KG1 (cell line): ENCODE measurements at places on chromosomes 4 and X.

GRCh38 chrX:69060631-69061408 is 104.4 kb downstream of the PJA1 start:
- no peak for DNase-seq

GRCh38 chr4:38082021-38082420 is 121.8 kb downstream of the PTTG2 start:
- no peak for DNase-seq

DNA sequence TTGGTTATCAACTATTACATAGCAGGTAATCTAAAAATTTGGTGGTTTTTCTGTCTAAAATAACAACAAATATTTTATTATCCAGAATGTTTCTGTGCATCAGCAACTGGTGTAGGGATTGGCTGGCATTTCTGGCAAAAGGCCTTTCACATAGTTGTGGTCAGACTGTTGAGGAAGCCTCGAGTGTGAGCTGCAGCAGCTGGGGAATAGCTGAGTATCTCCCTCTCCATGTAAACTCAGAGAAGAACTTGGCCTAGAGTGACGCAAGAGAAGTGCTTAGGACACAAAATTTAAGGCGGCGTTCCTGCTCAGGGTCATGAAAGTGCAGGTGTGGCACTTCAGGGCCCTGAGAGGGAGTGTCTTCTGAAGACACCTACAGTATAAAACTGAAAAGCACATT is 558.9 kb downstream of the SPOCK3 start:
- DNase-seq: no peak

- DNase-seq: no peak
These were observed 357.2 kb upstream of the GATB start for GRCh38 chr4:152117933-152118507.

- no peak for DNase-seq
These were observed 2.7 kb downstream of the PCDH10 start for GRCh38 chr4:133151691-133152329.

DNA sequence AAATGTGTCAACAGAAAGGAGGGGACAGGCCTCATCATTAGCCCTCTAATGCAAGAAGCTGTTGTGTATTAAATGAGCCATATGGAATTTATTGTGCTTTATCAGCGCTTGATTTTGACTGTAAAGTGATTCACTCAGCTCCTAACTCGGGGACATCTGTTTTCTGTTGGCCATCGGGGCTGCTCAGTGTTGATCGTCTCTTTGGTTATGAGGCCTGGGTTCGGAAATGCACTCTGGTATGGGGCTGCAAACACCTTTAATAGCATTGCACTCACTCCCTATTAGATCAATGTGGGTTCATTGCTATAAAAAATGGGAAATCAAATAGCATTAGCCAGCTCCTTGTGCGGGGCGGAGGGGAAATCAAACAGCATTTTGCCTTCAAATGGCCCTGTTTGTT is 6.4 kb downstream of the ARX start:
- DNase-seq: no peak

GRCh38 chr4:11632483-11632882 is 203.8 kb upstream of the HS3ST1 start:
- no peak for DNase-seq

GRCh38 chrX:150547375-150548115 is 20.9 kb upstream of the MTM1 start:
- DNase-seq: no peak

DNA sequence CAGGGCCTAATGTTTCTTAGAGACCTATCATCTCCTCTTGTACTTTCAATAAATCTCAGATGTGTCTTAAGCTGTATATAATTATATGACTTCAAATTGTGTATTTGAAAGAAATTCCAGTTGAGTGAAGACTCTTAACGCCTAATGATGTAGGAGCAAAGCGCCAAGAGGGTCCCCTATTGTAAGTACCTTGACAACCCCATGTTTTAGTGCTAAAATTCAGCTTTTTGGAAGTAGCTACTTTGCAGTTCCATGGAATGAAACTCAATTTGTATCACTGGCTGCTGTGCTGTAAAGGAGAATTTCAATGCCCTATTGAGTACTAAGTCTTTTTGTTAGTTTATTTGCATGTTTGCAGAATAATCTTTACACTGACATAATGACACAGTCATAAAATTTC is 1826.6 kb upstream of the AGA start:
- DNase-seq: no peak

DNA sequence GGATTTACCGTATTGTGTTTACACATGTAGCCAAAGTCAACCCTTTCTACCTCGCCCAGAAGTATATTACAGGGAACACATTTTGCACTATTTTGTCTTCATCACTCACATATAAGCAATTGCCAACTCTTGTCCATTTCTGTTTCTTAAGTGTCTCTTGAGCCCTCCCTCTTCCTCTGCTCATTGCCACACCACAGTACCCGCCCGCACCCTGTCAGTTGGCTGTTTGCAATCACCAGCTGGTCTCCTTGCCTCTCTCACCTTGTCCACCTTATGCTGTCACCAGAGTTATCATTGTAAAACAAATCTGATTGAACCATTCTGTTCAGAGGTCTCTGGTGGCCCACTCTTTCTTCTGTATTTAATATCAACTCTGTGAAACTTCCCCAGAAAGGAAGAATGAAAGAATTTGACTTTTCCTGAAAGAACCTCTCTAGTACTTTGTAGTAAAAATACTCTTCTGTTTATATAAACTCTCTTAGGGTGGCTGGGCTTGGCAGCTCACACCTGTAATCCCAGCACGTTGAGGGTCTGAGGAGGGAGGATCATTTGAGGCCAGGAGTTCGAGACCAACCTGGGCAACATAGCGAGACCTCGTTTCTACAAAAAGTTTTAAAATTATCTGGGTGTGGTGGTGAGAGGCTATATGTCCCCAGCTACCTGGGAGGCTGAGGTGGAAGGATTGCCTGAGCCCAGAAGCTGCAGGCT is 50.2 kb downstream of the ING2 start:
- no peak for DNase-seq

DNA sequence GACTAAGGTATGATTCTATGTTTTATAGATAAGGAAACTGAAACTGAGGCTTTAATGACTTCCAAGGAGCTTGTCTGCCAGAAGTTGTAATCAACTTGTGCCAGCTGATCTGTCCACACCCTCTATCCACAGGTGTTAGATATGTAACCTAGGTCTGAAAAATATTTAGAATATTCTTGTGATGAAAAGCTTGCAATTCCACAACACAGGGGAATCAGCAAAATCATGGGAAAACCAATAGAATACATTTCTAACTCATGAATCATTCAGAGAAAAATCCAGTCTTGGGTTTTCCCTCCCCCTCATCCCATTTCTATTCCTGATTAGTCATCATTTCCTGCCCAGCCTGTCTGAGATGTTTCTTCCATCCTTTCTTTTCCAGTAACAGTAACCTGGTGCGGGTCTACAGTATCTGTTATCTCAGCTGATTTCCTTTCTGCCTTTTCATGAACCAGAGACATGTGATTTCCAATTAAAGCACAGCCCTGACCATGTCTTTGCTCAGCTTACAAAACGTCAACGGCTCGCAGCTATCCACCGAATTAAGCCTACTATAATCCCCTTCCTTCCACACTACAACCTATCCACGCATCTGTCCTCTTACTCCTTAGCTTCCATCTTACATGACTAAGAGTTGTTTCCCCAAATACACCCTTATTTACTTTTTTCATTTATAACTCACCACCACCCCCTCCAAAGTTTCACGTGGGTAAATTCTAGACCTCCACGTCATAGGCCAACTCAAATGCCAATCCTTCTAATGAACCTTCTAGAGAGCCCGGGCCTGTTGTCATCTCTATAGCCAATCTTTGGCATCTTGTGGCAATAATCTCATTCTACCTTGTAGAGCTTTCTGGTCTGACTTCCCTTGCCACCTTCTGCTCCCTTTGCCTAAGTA is 961 bp upstream of the NOCT start:
- no peak for DNase-seq

- DNase-seq: peak; percentile 12
These were observed 622.1 kb downstream of the SPRY1 start for GRCh38 chr4:124018383-124019317.

- DNase-seq: no peak
These were observed 3.5 kb upstream of the NAA10 start for GRCh38 chrX:153938226-153938786.

DNA sequence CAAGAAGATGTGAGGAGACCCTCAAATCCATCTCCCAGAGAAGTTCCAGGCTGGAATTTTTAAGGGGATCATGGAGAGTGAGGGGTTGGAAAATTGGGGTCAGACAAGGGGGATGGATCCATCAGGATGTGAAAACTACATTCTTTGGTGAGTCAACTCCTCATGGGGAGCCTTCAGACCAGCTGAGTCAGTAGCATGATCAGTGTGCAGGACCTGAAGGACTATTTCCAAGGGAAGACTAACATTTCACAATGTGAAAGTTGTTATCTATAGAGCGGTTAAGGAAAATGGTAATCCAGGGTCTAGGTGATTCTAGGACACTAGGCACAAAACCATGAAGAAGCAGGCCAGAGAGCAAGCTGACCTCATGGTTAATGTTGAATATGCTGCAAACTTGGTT is 38.6 kb upstream of the CEP135 start:
- no peak for DNase-seq

- no peak for DNase-seq
These were observed 30.3 kb upstream of the GLRB start for GRCh38 chr4:157045507-157046127.

GRCh38 chr4:125992891-125993290 is 678.1 kb downstream of the FAT4 start:
- no peak for DNase-seq

- no peak for DNase-seq
These were observed 29.9 kb upstream of the STS start for GRCh38 chrX:7117587-7117986.

DNA sequence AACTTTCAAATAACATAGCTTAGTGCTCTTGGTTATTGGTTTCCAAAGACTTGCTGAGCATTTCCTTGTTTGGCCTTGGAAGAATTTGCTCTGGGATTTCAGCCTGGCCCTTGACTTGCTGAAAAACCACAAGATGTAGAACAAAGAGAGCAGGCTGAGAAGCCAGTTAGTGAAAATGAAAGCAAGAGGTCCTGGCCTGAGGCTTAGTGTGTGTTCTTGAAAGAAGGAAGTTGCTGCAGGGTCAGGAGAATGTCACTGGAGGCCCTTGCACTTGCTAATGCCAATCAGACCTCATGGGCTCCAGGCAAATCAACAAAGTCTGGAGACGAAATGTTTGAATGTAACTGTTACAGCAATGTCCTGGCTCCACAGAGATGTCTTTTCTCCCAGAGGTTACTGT is 79.4 kb downstream of the SYNPO2 start:
- peak; percentile 42 for DNase-seq

DNA sequence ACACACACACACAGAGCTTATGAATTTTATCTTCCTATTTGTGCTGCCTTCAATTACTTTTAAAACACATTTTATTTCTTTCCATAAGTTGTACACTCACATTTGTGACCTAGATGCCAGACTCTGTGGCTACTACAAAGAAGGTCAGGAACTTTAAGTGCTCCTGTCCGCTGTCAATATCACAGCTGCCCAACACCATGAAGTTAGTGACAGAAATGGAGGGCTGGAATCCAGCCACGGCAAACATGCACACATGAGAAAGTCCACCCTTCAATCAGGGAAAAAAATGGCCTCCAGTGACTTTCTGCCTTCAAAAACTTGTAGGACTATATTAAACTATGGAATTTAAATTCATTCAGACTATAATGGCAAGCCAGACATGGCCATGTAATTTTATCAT is 334.4 kb upstream of the FSTL5 start:
- no peak for DNase-seq

- DNase-seq: no peak
These were observed 193.2 kb downstream of the PTTG2 start for GRCh38 chr4:38153387-38153760.

GRCh38 chrX:82092307-82092706 is 890.4 kb downstream of the SH3BGRL start:
- DNase-seq: no peak

GRCh38 chr4:61440321-61440720 is 240.2 kb downstream of the ADGRL3 start:
- DNase-seq: no peak

- no peak for DNase-seq
These were observed 202.0 kb upstream of the PCDH7 start for GRCh38 chr4:30518211-30518610.

GRCh38 chr4:117249333-117249732 is 164.0 kb upstream of the TRAM1L1 start:
- DNase-seq: no peak

DNA sequence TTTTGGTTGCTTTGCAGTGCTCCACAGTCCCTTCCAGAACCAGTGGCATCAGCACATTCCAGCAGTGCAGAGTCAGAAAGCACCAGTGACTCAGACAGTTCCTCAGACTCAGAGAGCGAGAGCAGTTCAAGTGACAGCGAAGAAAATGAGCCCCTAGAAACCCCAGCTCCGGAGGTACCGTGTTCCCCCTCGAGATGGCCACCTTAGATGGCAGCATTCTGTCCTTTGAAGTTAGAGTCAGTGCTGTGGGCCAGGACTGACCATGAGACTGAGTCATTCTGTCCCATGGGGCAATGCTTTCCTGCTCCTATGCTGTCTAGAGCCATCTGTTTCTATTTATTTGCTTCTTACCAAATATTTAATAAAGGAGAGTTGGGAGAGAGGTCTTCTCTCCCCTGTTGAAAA is 112.3 kb downstream of the KLHL8 start:
- DNase-seq: no peak

- no peak for DNase-seq
These were observed 24.6 kb upstream of the PDLIM3 start for GRCh38 chr4:185559915-185560281.

DNA sequence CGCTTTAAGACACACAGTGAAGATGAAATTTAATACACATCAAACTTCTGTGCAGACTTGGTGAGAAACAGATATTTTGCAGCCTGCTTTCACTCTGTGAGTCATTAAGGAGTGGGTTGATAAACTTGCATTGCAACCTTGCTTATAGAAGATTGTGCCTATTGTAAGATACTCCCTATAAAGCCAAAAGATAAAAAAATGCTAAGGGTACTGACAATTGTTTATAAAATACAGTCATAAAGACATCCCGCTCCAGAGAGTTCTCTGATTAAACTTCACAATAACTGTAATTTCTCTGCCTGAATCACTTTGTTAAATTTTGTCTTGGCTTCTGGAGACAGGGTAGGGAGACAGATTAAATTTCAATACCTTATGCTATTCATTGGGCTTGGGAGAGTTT is 49.1 kb downstream of the GALNT7 start:
- no peak for DNase-seq

- no peak for DNase-seq
These were observed 255.3 kb upstream of the TEX13A start for GRCh38 chrX:105475801-105476200.

DNA sequence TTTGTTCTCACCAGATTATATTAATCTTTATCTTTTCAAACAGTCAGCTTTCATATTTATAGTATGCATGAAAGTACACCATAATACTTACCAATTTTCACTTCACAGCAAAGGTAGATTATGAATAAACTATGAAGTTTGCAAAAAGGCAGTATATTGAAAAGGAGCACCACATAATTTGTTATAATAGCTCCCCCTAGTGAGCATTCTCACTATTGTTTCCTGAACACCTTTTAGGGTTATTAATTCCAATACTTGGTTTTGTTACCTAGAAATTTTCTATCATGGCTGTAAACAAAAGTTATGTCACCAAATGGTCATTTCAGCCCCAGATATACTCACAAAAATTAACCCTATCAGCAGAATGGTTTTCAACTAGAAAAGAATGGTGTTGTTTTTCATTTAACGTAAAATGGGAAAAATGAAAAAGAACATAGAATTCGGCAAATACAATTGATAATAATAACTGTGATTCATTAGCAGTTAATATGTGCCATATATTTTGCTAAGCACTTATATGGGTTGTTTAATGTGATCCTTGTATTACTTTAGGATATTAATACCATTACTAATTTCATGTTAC is 30.2 kb upstream of the NKX6-1 start:
- peak; percentile 10 for DNase-seq

GRCh38 chrX:73863852-73864251 is 300.9 kb downstream of the CHIC1 start:
- no peak for DNase-seq
